Vagina (tissue), 2 donors: ENCODE measurements at places on chromosomes 7 and 10. TPM values are rescaled to one million over a fixed set of nuclear protein-coding genes. Genes with fewer than 3 reads are reported as not detected.

DNA sequence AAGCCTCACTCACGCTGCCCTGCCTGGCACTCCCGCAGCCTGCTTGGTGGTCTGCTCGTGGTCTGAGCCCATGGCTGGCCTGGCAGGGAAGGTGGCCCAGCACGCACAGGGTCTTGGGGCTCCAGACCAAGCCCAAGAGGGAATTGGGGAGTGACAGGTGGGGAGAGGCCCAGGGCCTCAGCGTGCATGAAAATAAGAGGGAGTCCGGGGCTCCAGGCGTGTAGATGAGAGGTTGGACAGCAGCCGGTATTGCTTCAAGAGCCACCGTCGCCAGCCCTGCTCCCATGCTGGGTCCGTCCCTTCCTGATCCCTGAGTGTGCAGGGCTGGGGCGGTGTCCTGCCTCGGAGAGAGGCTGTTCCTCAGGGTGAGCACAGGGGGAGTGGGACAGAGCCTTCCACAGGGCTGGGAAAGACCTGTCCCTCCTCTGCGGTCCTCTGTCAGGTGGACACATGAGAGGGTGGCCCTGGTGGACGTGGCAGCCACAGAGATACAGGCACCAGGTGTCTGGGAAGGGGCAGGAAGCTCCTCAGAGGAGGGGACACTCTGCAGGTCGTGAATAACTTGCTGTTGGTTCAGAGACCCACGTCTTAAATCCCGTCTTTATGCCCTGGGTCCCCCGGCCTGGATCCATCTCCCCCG is 113.1 kb downstream of the INPP5A start:
- H3K4me1 ChIP-seq = peaks cover 6% of the 10 kb centered on the region
- no peaks in the 10 kb centered on the region for H3K27me3 ChIP-seq
- H3K4me3 ChIP-seq = no peak overlapping the region
- no peak overlapping the region for H3K27ac ChIP-seq
- no peaks in the 10 kb centered on the region for H3K36me3 ChIP-seq
- no peak for DNase-seq

GRCh38 chr7:78794101-78794500 is 659.4 kb downstream of the MAGI2 start:
- H3K27ac ChIP-seq = no peak overlapping the region
- H3K36me3 ChIP-seq = no peaks in the 10 kb centered on the region
- no peaks in the 10 kb centered on the region for H3K4me1 ChIP-seq
- DNase-seq = no peak
- no peaks in the 10 kb centered on the region for H3K27me3 ChIP-seq

CHAT gene
- total RNA-seq = not detected

ZNF107 gene
- 9.3 TPM for total RNA-seq

- no peaks in the 10 kb centered on the region for H3K36me3 ChIP-seq
- H3K4me1 ChIP-seq = no peaks in the 10 kb centered on the region
These were observed 240.1 kb upstream of the SLC26A5 start for GRCh38 chr7:103686064-103686463.

GRCh38 chr7:5373300-5373699 is 50.3 kb downstream of the TNRC18 start:
- peaks cover 3% of the 10 kb centered on the region for H3K36me3 ChIP-seq
- no peak for DNase-seq
- no peak overlapping the region for H3K4me3 ChIP-seq
- H3K27ac ChIP-seq = no peak overlapping the region
- H3K4me1 ChIP-seq = peaks cover 22% of the 10 kb centered on the region
- H3K27me3 ChIP-seq = no peaks in the 10 kb centered on the region

DNA sequence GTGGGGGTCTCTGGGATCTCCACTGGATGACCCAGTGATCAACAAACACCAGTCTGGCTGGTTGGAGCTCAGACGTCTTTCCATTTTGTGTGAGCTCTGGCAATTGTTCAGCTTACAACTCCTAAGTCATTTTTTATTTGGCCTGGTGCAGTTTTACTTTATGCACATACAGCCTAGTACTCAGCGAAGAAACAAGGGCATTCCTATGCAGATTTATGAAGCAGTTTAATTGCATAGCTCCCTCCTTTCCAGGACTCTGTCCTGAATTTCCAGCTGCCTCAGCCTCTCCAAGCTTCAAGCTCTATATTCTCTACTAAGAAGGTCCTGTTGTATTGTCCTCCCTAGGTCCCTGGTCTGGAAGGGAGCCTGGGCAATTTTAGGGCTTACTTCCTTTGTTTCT is 145.6 kb upstream of the GALNT17 start:
- H3K27ac ChIP-seq = no peak overlapping the region
- no peaks in the 10 kb centered on the region for H3K4me1 ChIP-seq
- H3K27me3 ChIP-seq = no peaks in the 10 kb centered on the region

DNA sequence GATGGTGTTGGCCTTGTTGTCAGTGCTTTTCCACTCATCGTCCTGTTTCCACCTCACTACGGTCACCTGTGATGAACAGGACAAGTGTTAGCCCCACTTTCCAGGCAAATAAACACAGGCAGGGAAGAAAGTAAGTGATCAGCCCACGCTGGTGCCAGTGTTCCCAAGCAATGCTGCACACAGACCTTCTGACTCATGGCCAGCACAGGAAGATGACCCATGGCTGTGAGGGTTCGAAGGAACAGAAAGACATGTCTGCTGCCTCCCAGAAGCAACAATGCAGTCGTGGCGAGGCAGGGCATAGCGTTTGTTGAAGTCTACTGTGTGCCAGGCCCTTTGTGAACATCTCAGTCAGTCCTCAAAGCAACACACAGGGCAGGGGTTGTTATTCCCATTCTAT is 35.7 kb downstream of the SLC29A3 start:
- no peak for DNase-seq
- no peaks in the 10 kb centered on the region for H3K27me3 ChIP-seq
- no peak overlapping the region for H3K27ac ChIP-seq
- H3K36me3 ChIP-seq = peaks cover 10% of the 10 kb centered on the region

SPDYE2 gene
- not detected for total RNA-seq

DNA sequence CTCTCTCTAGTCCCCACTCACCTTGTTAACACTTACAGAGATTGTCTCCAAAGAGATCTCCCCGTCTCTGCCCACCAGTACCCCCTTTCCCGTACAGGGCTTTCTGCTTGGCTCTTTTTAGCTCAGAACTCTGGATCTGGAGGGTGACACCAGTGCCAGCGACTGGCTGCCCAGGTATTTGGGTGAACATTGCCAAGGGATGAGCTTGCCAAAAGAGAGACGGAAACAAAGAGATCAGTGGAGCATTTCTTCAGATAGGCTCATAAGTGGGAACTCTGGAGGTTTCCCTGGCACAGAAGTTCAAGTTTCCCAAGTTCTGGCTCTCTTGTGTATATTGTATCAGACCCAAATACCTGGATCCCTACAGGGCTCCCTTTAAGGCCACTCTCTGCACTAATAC is 30.0 kb downstream of the STRIP2 start:
- H3K27me3 ChIP-seq = no peaks in the 10 kb centered on the region
- DNase-seq = no peak
- no peaks in the 10 kb centered on the region for H3K36me3 ChIP-seq
- H3K27ac ChIP-seq = no peak overlapping the region
- H3K4me3 ChIP-seq = no peak overlapping the region

OGDHL gene
- total RNA-seq = 3.4 TPM

DNA sequence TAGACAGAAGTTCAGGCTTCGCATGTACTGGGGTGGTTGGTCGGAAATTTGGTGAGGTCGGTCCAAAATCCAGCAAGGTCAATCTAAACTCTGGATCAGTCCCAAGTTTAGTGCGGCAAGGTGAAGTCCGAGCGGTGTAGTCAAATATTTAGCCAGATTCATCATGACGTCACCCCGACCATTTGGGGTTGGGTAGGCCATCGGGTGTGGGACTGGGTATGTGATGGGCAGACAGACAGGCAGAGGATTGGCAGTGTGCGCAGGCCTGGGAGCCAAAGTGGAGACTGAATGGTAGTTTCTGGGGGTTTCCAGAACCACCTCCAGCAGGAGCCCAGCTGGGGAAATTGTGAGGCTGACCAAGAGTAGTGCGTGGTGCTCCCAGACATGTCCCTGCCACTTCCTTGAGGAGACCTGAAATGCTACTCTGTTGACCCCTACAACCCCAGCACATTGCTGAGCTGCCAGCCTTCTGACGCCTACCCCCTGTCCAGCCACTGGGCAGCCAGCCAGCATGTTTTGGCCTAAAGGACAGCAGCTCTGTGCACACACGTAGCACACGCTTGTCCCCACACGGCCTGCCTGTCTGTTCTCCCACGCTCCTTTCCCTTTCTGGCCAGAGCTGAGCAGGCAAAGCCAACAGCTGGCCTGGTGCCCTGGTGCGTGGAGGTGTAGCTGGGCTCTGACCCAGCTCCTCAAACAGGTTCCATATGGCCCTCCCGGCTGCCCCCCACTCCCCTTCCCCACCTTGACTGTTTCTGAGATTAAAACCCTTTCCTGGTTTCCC is 55.9 kb downstream of the FAM241B start:
- H3K4me3 ChIP-seq = no peak overlapping the region
- no peak for DNase-seq
- H3K27me3 ChIP-seq = no peaks in the 10 kb centered on the region
- H3K27ac ChIP-seq = no peak overlapping the region
- no peaks in the 10 kb centered on the region for H3K36me3 ChIP-seq
